ENCODE measurements at places on chromosomes 7 and 10.

DNA sequence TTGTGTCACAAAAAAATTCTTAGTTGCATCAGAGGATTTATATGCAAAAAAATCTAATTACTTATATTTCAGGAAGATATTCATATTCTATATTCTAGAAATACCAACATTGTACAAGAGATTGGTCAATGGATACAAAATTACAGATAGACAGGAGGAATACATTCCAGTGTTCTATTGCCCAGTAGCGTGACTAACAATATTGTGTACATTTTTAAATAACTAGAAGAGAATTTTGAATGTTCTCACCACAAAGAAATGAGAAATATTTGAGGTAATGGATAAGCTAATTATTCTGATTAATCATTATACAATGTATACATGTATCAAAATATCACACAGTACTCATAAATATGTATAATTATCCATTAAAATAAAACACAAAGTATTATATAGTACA lies 253.3 kb downstream of the IPMK start:
- no peak for DNase-seq

- DNase-seq: no peak
Measured at GRCh38 chr10:44742248-44742647, 168.9 kb upstream of the TMEM72 start.

DNA sequence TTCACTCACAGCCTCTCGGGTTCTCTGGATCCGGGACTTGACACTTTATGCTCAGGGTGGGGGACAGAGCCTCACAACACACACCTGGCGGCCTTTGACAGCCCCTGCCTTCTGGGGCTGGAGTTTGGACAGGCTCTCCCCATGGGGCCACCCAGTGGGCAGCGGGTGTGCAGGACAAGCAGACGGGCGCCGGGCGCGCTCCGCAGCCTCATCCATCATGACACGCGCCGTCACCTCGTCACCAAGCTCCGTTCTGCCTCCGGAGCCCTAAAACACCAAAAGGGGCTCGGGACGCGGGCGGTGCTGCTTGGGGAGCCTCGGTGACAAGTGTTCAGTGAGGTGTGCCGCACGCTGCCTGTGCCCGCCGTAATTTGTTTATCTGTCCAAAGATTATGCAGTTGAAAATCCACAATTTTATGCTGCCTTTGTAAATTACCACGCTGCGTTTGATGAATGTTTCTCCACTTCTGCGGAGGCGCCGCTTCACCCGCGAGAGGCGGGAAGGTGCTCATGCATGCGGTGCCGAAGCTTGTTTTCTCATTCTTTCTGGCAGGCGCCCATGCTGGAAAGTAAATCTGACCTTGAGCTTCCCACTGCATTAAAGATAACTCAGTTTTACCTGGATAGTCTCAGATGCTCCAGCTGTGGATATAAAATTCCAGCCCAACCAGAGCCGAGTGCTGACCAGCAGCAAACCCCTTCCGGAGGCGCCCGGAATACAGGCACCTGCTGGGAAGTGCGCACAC lies 6.2 kb downstream of the NKX6-2 start:
- DNase-seq: no peak

- DNase-seq: no peak
Measured at GRCh38 chr7:75772081-75773077, at the start of gene CCL26. TSS of gene CCL26 (minus strand) at chr7:75772211. CDS start at chr7:75772176, 35 bp downstream.

DNA sequence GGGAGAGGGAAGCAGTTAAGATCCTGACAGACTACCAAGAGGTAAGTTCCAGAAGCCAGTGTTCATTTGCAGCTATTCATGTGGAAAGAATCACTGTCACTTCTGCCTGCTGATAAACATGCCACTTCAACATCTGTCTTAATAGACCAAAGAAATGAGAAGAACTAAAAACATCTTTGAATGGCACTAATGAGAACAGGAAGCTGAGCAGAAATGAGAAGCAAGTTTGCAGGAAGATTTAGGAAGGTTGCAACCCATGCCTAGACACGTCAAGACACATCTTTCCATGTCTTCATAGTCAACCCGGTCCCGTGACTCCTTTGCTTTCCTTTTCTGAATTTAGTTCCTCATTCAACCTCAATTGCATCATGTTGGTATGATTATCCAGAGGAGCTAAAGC lies 180.0 kb downstream of the PDE1C start:
- DNase-seq: no peak

GRCh38 chr7:117750612-117751563 lies 122.4 kb downstream of the CTTNBP2 start:
- DNase-seq: no peak

All from activated naive CD4-positive, alpha-beta T cell treated with Interleukin-2 at 50 U/mL for 16 hours (primary cell).